ENCODE measurements at places on chromosomes 12 and 14.

GRCh38 chr14:45699471-45699870 lies 446.5 kb upstream of the MIS18BP1 start:
- DNase-seq: no peak

- no peak for DNase-seq
These were observed 117.2 kb downstream of the CALM1 start for GRCh38 chr14:90514015-90514398.

- peak; percentile 80 for DNase-seq
These were observed 61.4 kb downstream of the VWF start for GRCh38 chr12:6062757-6063735.

DNA sequence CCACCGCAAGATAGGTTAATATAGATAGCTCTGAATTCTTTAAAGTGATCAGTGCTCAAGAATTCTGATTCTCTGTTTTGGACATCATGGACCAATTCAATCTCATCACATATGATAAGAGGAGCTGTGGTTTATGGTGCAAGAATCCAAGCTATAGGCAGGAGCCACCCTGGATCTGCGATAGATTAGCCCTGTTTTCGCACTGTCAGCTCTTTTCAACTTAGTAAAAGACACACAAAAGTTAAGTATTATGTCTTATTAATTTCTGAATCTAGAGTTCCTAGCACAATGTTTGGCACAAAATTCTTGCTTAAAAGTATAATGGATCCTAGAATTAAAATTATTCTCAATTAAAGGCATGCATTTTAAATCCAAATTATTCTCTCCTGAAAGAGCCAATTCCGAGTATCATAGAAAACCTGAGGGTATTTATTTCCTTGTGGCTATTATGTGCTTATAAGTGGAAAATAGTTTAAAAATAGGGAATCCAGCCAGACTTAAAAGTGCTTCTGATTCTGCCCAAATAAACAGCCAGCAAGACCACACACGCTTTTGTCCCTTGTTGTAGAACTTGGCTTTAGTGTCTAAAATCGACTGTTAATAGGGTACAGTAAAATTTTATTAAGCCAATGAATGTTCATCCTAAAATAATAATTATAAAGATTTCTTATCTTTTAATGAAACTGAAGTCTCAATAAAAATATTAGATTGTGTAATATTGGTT lies 184.9 kb upstream of the FLRT2 start:
- no peak for DNase-seq

GRCh38 chr14:38616959-38617358 lies 361.1 kb upstream of the CLEC14A start:
- DNase-seq: no peak

DNA sequence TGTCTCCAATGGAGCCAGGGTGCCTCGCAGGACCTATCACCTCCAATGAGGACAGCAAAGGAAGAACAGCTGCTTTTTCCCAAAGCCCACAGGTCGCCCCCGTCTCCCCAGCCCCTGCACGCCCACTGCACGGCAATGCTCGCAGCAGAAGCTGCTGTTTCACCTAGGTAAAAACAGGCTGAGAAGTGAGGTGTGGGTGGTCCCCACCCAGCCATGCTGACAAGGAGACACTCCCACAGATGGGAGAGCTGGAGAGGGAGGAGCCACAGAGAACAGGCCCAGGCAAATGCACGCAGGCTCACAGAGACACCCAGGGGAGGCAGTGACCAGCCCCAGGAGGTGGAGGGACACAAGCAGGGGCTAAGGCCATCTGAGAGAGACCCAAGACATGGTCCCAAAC lies 10.4 kb downstream of the CFAP73 start:
- no peak for DNase-seq

GRCh38 chr14:67447033-67447381 lies 35.0 kb upstream of the PLEK2 start:
- DNase-seq: no peak

DNA sequence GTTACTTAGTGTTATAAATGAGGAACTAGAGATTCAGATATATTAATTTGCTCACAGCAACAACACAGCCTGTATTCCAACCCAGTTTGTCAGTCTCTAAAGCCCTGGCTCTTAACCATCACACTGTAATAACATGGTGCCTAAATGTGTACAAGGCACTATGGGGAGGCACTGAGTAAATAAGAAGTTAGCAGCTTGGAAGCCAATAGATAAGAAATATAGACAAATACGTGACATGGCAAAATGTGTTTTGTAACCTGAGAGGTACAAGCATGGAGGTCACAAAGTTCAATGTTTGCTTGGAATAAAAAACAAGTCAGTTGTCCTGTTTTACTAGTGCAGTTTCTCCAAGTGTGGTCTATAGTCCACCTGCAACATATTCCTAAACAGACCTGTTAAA lies 16.3 kb upstream of the SLCO1A2 start:
- DNase-seq: no peak

GRCh38 chr14:52266782-52267181 lies 716 bp upstream of the PTGDR start:
- DNase-seq: no peak

GRCh38 chr14:95293449-95293848 lies 26.3 kb downstream of the CLMN start:
- DNase-seq: no peak

DNA sequence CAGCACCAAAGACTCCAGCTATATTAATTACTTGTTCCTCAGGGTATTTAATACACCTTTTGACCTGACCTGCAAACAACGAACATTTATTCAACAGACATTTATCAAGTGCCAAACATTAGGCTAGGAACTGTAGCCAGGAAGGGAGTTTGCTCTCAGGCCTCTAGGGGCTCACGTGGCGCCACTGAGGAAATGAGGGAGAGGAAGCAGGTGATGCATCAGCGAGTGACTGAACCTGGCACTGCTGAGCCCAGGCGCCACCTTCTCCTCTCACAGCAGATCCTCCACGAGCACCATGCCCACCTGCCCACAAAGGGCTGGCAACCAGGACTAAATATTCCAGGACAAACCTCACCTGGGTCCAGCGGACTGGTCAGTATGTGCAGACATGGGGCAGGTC lies 50.2 kb downstream of the SETD3 start:
- peak; percentile 35 for DNase-seq

GRCh38 chr12:112096070-112096469 lies 12.5 kb downstream of the NAA25 start:
- DNase-seq: peak; percentile 62

- DNase-seq: no peak
These were observed 409.7 kb downstream of the NOVA1 start for GRCh38 chr14:26187996-26188620.

- DNase-seq: no peak
These were observed 38.4 kb upstream of the ELK3 start for GRCh38 chr12:96155781-96156180.

DNA sequence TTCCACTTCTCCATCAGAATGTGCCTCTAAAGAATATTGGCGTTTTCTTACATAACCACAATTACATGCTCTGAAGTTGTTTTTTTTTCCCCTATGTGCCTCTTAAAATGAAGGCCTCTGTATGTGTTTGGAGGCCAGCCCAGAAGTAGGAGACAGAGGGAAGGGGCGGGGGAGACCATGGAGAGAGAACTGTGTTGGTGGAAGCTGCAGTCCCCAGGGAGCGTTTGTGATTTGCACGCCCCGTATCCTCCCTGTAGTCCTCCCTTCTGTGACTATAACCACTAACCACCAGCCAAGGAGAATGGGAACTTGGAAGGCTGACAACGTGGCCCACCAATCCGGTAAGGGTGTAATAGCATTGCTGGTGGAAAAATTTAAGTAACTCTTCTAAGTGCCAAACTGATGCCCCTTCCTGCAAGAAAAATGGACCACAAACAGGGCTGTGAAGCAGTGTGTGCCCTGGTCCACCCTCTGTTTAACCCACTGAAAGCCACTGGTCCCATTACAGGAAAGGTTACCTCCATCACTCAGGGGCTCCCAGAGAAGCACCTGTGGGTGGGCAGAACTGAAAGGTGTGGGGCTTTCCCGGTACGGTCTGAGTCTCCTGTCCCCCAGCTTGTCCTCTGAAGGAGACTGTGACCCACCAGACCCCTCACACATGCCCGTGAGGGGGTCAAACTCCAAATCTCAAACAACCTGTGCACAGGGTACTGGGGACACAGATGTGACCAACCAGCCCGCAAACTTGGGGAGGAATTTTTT lies 36.8 kb downstream of the CCDC88C start:
- peak; percentile 43 for DNase-seq

DNA sequence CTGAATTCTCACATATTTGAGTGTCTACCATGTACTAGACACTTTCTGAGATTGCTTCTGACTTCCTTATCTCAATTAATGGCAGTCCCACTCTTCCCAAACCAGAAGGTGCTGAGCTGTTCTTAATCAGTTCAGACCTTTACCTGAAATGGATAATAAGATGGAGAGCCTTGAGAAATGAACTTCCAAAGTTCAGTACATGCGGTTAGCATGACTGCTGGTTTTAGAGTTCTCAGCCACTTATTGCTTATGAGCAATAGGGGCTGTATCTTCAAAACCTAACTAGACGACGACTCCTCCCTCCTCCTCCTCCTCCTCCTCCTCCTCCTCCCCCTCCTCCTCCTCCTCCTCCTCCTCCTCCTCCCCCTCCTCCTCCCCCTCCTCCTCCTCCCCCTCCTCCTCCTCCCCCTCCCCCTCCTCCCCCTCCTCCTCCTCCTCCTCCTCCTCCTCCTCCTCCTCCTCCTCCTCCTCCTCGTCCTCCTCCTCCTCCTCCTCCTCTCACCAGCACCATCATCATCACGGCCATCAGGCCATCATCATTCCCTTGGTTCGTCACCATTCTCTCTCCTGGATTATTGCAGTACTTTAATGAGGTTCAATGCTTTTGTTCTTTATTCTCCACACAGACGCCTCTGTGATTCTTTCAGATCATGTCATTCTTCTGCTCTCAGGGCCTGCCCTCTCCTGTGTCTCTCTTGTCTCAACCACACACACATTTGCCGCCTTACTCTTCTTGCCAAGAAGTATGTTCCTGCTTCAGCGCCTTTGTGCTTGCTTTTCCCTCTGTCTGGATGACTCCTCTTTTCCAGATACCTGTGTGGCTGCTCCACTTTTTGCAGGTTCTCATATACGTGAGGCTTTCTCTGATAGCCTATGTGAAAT lies 2.7 kb downstream of the PCNX1 start:
- DNase-seq: no peak

GRCh38 chr12:30610718-30611117 lies 85.0 kb downstream of the IPO8 start:
- DNase-seq: no peak
